ENCODE measurements at places on chromosomes 3 and 15.
A peak's percentile ranks its signal among the peaks of the same experiment; 100 is the strongest.

GRCh38 chr3:13482106-13482690, 2.1 kb downstream of the HDAC11 start:
- no peak for DNase-seq

DNA sequence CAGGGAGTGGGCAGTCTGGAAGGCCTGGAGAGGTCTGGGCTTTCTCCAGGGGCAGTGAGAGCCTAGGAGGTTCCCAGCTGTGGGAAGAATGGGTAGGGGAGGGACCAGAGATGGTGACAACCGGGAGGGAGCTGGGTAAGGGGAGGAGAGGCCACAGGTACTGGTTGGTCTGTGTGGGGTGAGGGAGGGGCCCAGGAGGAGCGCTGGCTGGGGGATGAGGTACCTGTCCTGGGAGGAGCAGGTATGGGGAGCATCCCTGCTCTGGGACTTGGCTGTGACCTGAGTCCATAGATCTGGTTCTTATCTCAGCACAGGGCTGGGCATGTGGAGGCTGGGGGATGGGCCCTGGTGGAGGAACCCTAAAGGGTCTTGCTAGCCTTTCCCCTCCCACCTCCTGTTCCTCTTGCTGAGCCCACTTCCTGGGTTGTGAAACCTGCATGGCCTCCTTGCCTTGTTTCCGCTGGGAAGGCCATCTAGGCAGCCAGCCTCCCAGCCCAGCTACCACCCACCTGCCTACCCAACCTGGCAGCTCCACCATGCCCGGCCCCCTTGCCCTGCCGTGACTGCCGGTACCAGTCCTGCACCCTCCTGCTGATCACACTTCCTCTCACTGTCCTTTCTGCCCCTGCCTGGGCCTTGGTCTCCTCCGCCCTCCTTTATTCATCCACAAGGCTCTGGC, 11.0 kb downstream of the PRKCD start:
- no peak for DNase-seq

DNA sequence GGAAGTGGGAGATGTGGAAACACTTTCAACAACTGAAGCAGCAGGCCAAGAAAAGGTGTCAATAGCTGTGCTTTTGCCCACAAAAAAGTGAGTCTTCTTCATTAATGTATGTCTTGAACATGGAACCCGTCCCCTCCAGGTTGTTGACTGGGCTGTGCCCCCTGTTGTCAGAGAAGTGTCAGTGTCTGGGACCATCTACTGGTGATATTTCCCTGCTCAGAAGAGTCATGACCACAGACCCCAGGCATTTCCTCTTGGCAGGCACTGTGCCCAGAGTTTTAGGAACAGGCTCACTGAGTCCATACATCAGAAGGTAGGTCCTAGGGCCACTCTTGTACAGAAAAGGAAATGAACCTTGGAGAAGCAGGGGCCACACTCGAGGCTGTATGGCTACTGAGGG, 54.8 kb upstream of the LARS2 start:
- DNase-seq = no peak

DNA sequence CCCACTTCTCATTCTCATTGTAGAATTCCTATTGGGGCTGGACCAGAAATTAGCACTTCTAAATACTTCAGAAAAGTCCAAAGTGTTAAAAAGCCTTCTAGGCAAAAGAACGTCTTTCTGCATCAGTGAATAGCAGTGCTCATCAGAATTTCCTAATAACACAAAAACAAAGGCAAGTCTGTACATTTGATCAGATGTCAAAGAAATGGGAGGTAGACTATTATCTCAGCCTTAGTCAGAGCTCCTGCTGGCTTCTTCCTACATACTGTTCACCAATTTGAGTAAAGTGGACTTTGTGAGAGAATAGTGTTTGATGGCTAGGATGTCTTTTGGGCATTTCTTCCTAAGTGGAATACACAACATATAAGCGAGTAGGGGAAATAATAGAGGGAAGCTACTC, 48.7 kb downstream of the FOXB1 start:
- no peak for DNase-seq

DNA sequence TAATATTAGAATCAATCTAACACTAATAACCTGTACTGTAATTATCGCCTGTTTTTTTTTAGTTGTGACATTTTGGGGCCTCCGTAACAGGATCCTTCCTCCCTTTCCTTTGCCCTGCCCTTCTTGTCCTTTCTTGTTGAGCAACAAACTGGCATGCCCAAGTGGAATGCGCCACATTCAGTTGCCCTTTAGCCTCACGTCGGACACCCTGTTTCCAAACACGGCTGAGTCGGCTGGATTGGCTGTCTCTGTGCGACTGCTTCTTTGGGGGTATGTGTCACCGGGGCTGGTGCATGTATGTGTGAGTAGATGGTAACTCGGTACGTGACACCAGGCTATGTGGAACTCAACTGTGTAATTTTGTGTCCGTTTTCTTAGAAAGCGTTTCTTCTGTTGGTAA, 24.1 kb downstream of the TRAK1 start:
- DNase-seq = no peak

DNA sequence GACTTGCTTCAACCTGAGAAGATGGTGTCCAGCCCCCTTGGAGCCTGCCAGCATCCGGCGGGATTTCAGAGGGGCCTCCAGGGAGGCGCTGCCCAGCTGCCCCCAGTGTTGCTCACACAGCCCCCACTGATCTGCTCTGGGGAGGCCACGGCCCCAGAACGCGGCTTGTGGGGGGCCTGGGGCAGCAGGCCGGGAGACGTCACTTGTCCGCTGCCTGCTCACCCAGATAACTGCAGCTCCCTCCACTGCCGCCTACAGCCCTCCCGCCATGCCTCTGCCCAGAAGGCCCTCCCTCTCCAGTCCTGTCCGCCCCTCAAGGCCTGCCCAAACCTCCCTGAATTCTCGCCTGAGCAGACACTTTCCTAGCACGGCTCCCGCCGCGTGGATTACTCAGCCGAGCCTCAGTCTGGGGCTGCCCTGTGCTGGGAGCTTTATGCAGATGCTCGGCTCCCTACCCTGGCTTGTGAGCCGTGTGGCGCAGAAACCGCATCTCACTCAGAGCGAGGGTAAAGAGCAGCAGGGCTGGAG, 17.2 kb upstream of the ADIPOQ start:
- DNase-seq = no peak

GRCh38 chr3:16510620-16511319, 2.7 kb downstream of the RFTN1 start:
- no peak for DNase-seq

GRCh38 chr15:60299452-60300047, 98.2 kb downstream of the ANXA2 start:
- peak; percentile 98 for DNase-seq

- DNase-seq = no peak
These were observed 438 bp downstream of the SHOX2 start for GRCh38 chr3:158105710-158106253.

Data from NCI-H2081 (cell line).